ENCODE measurements at places on chromosomes 3 and 15. TPM values are rescaled to one million over a fixed set of nuclear protein-coding genes. Genes with fewer than 3 reads are reported as not detected.

Gene HHLA2
- 3.9 TPM for total RNA-seq

Gene ITIH4
- total RNA-seq = 29.2 TPM

Gene CCR4
- 20.7 TPM for total RNA-seq

Gene SLC22A14
- total RNA-seq = 0.17 TPM

Gene PDCD6IP
- 180 TPM for total RNA-seq

Gene CEP19
- 5.7 TPM for total RNA-seq

Gene EXOG
- total RNA-seq = 21.9 TPM

Gene CCDC51
- 12.2 TPM for total RNA-seq

Gene ZNF770
- 43.3 TPM for total RNA-seq

Data from activated naive CD8-positive, alpha-beta T cell treated with anti-CD3 and anti-CD28 coated beads, Interleukin-2, amount 10 ng/mL, durations not matched to agents 7 days and 5 days (primary cell).